ENCODE measurements at places on chromosomes 3 and 15.

DNA sequence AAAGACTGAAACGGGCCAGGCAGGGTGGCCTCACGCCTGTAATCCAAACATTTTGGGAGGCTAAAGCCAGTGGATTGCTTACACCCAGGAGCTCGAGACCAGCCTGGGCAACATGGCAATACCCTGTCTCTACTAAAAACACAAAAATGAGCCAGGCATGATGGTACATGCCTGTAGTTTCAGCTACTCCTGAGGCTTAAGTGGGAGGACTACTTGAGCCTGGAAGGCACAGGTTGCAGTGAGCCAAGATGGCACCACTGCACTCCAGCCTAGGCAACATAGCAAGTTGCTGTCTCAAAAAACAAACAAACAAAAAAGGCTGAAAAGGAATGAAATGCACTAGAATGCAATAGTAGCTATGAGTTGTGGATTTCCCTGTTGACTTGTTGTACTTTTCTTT lies 94.7 kb downstream of the STAG1 start:
- DNase-seq, result no peak

DNA sequence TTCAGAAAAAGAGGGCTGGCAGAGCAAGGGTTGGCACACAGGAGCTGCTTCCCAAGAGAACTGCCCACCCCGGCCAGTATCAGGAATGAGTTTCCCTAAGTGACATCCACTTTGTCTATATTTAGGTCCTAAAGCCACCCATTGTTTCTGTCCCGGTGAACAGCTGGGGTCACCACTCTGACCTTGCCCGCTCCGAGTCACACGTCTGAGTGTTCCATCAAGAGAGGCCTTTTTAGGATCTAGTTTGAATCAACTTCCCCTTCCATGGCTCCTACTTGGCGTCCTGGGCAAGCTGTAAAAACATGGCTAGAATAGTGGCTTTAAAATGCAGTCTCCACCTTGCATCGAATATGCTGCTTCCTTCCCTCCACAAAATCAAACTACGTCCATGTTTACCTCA lies 109.6 kb upstream of the ARHGEF3 start:
- no peak for DNase-seq

DNA sequence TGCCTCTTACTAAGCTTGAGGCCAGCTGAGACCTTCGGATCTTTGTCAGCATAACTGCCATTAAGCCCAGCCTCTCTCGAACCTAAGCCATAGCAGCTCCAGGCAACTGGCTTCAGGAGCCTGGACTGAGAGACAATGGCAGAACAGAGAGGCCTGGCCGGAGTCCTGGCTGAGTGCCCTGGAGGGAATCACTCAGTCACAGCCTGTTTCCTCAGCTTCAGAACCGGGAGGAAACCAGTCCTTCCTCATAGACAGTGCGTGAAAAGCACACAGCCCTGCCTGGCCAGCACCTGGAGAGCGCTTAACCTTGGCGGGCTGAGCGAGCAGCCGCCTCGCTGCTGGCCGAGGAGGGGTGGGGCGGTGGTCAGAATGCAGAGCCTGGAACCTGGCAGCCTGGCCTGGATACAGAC lies 21.6 kb downstream of the RNU5B-1 start:
- no peak for DNase-seq

- no peak for DNase-seq
Observed at GRCh38 chr3:66272016-66272415, 51.2 kb downstream of the SLC25A26 start.

DNA sequence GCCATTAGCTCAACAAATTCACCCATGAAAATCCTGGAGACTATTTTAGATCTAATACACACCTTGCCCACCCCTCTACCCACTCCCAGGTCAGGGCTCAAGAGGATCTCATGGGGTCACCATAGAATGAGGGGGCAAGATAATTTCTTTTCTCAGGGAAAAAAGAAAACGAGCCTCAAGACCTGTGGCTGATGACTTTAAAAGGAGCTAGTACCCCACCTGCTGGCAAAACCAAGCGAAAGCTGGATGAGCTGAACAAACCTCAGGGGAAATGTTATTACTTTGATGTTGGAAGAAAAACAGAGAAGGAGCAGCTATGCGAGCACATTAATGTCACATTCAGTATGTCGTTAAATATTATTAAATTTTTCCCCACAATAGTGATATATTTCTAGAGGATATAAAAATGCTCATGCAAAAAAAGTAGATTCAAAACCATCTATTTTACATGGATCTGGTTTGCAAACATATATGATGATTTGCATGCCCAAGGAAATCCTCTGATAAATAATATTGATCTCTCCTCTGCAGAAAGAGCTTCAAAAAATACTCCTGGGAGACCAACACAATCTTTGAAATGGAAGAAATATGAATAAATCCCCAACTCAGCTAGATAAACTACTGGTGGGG lies 37.7 kb downstream of the PLD1 start:
- no peak for DNase-seq

DNA sequence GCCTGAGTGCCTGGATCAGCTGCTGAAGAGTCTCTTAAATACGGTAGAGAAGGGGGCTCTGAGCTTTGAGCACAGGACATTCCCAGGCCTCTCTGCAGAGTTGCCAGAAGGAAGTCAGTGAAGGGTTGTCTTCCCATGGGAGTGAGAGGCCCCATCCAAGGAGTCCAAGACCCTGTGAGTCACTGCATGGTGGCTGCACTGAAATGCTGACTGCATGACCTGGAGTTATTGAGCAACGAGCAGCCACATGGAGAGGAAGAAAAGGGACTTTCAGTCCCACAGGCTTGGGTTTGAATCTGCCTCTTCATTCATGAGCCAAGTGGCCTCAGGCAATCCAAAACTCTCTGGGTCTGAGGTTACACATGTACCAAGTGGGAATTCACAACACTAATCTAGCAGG lies 69.6 kb upstream of the RASGRF1 start:
- no peak for DNase-seq

GRCh38 chr3:12467746-12468145 lies 16.5 kb upstream of the TSEN2 start:
- no peak for DNase-seq

DNA sequence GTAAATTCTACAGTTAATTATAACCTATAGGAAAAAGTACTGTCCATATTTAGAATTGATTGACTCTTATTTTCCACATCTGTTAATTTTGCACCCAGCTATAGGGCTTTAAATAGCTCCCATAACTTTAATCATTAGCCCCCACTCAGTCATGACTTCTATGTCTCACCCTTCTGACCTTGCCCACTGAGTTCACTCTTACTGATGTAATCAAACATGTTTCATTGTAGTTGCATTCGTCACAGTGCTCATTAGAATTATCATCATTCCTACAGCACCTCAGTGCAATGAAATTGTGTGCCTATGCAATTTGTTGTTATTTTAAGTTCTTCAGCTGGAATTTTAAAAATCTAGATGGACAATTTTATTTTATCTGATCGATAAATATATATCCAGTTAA lies 151.4 kb downstream of the TIGIT start:
- no peak for DNase-seq

- no peak for DNase-seq
Observed at GRCh38 chr3:175029828-175030227, 170.7 kb downstream of the NAALADL2 start.

GRCh38 chr3:77935418-77935817 lies 895.5 kb downstream of the ROBO2 start:
- DNase-seq, result no peak

DNA sequence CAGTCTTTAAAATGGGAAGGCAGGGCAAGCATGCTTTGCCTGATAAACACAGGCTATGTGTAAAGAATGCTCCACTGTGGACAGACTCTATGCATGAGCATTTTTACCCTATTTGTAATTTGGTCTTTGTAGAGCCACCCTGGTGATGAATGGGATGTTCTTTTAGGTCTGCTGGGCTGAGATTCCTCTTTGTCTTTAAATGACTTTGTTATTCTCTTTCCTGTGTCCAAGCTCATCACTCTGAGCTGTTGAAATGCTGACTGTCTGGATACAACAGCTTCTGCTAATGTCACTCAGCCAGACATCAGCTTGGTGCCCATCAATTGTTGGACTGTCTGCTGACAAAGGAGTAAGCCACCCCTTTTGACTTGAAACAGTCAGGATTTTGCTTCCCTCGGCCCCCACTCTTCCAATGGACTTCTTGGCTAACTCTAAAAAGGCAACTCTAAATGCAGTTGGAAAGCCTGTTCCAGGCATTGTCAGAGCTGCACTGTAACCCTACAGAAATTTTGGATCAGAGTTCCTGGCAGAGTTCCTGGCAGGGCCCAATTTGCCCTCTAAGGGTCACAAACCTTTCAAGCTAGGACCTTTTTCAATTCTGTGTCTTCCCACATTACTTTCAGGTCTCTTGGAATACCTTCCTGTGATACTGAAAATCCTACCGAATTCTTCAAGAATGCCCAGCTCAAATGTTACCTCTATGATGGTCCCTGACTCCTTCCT lies 40.5 kb upstream of the EIF1B start:
- DNase-seq, result no peak

- no peak for DNase-seq
Observed at GRCh38 chr15:69920221-69920620, 177.5 kb downstream of the TLE3 start.

- no peak for DNase-seq
Observed at GRCh38 chr3:130242850-130243569, 102.5 kb upstream of the COL6A5 start.

DNA sequence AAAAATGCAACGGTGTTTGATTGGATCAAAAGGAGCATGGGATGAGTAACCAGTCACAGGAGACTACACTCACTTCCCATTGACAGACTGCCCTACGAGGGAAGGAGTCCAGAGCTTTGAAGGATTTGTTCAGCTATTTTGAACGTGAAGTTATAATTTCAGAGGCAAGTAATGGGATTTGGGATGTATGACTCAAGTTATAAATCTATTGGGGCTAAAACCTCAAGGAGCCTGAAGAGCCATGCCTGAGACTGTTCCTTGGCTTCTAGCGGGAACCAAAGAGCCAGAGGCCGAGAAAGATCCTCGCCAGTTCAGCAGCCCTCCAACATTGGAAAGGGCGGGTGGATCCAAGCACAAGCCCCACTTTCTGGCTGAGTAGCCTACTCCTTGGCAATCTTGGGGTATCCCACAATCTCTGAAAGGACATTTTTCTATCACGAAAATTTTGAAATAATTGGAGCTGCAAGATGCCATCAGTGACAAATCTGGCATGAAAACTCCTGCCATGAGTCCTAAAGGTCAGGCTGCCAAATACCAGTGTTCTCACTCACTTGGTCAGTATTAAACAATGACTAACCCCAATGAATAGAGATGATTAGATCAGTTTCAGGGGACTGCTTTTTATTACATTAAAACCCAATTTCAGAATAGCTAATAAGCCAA lies 48.6 kb upstream of the SLCO2A1 start:
- DNase-seq, result no peak

- DNase-seq, result no peak
Observed at GRCh38 chr15:46672041-46672440, 1037.2 kb downstream of the SQOR start.

DNA sequence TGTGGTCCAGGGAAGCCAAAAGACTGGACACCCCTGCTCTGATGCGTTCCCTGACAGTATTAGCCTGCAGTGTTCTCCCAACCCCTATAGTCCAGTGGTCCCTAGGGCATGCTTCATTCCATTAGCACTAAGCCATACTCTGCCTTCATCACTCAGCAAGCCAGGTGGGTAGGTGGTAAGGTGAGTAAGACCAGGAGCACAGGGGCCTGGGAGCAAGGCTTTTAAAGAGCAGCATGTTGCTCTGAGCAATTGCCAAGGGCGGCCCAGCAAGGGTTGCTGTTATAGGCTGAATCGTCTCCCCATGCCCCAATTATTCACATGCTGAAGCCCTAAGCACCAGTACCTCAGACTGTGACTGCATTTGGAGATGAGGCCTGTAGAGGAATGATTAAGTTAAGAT lies 11.0 kb downstream of the CXCR6 start:
- no peak for DNase-seq

DNA sequence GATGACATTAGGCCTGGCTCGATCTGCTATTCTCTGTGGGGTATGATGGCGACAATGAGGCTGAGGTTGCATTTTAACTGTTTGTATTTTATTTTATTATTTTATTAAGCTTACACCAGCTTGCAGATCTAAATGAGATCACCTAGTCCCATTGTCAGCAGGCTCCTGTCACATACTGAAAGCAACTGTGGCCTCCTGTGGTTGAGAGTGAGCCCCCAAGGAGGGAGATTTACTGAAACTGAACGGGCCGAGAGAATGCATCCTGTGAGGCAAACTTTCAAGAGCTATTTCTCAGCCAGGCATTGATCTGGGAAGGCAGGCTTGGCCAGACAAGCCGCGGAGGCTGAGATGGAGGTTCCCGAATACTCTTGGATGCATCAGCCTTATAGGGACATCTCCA lies 210.4 kb upstream of the ARRDC4 start:
- DNase-seq, result no peak

DNA sequence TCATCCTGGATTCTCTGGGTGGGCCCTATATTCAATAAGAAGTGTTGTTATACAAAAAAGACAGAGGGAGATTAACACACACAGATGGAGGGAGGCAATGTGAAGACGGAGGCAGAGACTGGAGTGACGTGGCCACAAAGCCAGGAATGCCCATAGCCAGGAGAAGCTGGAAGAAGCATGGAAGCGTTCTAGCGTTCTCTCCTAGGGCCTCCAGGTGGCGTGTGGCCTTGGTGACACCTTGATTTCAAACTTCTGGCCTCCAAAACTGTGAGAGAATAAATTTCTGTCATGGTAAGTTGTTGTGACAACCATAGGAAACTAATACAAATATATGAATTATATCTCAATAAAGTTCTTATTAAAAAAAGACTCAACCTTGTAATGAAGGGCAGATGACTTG lies 21.3 kb downstream of the THBS1 start:
- no peak for DNase-seq

DNA sequence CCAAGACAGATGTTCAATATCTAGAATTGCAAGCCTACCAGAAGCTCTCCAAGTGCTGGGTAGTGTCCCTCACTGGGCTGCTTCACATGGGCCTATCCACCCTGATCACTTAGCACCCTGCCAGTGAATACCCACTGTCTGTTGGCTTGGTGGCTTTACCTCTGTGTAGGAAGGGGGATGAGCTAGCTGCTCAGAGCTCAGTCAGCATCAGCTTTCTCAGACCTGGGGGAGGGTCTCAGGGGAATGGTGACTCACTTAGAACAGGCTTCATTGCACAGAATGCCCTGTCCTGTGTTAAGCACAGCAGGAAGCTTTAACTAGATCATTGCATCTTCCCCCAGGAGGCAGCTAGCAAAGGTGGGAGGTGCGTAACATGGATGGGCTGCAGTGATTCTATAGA lies 209.8 kb downstream of the PDCD6IP start:
- DNase-seq, result no peak

Data from activated T-helper 1 cell treated with Interleukin-2 at 50 U/mL for 16 hours (primary cell).